ENCODE measurements at places on chromosomes 2 and 18.

GRCh38 chr18:46705521-46705920 lies 48.5 kb upstream of the LOXHD1 start:
- DNase-seq = no peak

DNA sequence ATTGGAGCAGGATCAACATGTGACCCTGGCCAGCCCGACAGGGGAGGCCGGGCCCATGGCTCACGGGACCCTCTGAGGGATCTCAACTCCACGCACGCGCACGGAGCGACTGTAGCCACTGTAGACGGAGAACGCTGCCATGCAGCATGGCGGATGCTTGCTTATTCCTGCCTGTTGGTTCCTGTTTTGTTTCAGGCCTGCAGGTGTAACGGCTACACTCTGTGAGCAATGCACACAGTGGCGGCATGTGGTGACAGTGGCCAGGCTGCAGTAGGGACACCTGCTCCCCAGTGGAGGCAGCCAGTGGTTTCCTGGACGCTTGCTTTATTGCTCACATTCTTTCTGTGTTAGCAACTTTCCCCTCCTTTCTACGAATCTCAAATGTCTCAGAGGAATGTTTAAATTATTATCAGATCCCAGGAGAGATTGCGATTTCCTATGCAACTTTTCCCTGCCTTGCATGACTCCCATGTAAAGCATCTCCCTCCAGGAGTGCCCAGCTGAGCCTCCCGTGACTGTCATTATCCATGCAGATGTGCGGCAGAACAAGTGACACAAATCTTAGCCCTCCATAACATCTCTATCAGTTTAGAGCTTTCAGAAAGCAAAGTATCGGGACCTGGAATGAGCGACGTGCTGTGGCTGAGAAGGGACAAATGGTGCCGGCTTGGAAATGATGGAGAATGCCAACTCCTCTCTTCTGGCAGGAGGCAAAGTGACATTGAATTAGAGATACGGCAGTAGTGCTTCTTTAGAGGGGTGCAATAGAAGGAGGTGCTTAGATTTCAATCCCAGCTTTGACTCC lies 209.7 kb downstream of the ASB1 start:
- DNase-seq = no peak

DNA sequence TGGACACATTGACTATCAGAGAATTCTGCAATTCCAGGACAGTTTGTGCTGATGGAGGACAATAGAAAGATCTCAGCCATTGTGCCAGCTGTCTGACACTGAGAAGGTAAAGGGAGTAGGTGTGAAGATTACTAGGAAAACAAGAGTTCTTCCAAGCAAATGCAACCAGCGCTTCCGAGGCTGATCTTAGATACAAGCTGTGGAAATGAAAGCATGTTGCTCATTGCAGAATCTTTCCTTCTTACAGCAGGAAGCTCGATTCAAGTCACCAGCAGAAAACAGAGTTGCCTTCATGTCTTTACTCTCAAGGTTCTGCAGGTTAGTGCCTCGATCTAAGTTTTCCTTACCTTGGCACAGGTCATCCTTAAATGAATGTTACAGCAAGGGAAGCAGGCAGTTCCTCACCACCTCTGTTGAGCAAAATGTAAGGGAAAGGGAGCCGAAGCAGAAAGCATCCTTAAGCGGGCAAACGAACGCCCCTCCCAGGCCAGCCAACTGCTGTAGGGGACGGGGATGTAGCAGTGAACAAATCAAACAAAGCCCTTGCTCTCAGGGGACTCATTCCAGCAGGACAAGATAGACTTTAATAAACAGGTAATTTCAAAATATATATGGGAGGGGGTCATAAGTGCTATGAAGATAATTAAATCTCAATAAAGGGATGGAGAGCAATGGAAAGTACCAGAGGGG lies 54.3 kb downstream of the MARCHF4 start:
- DNase-seq = no peak

DNA sequence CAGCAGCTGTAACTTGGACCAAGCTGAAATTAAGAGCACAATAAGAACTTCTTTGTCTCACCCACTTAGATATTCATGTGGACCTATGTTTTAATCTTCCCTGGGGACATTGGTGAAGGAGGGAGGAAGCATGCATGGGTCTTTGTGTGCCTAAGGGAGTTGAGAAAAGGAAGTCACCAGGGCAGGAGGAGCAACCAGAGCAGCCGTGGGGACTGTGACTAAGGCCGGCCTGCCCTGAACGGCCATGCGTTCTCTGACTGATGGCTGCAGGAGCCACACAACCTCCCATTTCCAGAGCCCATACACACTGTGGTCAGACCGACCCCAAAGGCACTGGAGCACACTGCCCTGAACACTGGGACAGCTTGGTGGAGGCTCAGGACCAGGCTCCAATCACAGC lies 43.7 kb upstream of the SLC35G4 start:
- no peak for DNase-seq

GRCh38 chr18:55195863-55196262 lies 236.6 kb upstream of the CCDC68 start:
- DNase-seq = no peak

DNA sequence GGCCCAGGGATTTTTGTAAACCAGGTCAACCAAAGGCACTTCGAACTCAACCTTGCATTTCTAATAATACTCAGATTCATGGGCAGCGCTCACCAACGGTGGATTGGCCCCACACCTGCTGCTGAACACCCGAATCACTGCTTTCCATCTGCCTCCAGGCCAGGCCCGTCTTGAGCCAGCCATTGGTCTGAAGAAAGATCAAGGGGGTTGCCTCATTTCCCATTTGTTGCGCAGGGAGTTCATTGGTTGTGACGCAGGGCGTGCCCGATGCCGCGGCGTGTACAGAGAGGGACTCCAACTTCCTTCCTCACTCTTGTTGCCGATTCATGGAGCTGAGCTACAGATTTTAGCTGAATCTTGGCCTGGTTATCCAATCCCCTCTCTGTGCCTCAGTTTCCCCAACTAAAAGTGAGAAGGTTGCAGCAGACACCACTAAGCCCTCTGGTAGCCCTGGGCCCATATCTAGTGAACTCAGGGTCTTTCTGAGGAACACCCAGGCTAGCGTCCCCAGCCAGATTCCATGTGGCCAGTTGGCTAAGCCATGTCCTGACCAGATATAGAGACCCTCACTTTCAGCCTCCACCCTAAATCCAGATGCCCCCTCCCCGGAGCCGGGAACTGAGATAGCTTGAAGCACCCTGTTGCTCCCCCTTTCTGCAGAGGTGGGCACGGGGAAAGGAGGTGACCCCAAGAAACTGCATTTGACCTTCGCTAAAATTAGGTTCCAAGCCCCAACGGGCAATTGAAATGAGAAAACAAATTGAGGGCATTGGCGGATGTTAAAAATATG lies 60.9 kb upstream of the HPCAL1 start:
- DNase-seq = peak; percentile 37

- DNase-seq = no peak
These were observed 84.9 kb downstream of the MAPK4 start for GRCh38 chr18:50644807-50645206.

DNA sequence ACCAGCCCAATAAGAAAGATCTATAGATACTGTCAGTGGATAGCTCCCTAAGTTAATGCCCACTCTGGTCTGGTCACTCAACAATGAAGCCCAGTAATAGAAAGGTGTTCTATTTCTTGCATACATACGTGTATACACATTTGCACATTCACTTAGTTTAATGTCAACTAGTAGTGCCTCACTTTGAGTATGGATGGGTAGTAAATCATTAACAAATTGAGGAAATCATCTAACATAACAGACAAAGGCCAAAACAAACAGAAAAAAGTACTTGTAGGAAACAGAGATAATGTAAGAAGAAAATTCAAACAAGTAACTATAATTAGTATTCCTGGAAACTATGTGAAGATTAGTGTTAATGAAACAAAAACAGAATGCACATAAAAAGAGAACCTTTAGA lies 13.3 kb upstream of the CCDC195 start:
- DNase-seq = no peak

GRCh38 chr2:241082341-241083090 lies 19.6 kb downstream of the MTERF4 start:
- no peak for DNase-seq

- no peak for DNase-seq
These were observed 31.4 kb downstream of the INO80C start for GRCh38 chr18:35466334-35466733.

DNA sequence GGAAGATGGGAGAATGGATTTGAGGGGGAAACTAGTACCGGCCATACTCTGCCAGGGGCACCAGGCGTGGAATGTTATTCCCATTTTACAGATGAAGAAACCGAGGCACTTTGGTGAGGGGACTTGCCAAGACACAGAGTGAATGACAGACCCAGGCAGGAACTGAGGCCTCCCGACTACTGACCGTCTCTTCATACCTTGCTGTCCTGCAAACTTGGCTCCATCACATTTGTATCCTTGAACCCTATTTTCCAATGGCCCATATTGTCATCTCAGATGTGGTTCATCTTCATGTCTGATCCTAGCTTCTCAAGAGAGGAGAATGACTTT lies 6.2 kb upstream of the TFCP2L1 start:
- no peak for DNase-seq

DNA sequence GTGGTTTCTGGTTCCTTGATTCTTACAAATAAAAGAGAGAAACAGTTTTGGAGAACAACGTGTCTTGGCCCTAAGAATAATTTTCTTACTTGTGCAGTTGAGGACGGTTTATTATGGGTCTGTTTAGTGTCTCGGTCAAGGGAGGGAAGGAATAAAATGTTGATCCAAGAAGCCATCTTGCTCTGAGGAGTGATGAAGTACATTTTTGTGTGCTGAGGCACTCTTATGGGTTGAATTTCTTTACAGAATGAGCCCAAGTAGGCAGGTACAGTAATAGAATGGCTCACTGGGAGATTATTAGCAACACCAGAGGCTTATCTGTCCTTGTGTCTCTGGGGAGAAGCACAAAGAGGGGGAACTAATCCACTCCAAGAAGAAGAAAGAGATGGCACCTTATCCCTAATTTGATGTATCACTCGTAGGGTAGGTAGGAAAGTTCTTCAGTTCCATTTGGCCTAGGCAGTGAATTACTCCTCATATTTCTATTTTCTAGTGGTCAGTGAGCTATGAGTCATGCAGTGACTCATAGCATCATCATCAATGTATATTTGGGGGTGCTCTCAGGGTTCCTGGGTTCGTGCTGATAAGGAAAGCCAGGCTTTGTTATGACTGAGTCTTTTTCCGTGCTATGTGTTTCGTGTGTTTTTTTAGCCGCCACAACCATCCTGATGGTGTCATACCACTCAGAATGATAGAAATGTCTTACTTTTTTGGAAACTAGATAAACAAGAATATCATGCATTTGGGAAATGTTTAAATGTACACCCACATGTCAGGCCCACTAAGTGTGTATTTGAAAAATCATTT lies 250.1 kb upstream of the CTAGE1 start:
- DNase-seq = no peak

GRCh38 chr2:113981404-113982134 lies 91.7 kb downstream of the ACTR3 start:
- DNase-seq = no peak

- DNase-seq = no peak
These were observed 14.2 kb upstream of the OXER1 start for GRCh38 chr2:42777883-42778805.

DNA sequence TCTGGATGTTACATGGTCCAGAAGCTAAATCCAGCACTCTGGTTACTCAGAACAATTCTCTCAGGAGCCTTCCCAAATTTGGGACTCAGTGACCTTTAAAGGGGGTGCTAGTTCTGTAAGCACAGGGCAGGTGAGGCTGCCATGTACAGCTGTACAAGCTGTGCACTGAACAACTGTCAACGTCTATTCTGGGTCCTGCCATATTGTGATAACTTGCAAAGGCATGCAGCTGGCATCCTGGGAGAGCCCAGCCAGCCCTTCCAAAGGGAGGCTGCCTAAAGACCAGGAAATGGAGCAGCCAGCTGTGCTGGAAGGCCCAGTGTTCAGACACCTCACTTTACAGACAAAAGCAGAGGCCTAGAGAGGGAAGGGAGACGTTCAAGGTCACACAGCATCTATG lies 204.8 kb downstream of the KLHL29 start:
- no peak for DNase-seq

DNA sequence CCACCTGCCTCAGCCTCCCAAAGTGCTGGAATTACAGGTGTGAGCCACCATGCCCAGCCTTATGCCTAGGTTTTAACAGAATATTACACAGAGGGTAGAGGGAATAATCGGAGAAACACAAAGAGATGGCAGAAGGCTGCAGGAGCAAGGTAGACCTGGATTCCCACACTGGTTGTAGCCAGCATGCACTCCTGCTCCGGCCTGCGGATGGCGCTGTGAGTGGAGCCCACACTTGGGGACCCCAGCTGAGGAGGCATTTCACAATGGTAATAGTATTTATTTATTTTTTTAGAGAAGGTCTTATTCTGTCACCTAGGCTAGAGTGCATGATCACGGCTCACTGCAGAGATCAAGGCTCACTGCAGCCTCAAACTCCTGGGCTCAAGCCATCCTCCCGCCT lies 38.8 kb upstream of the DARS1 start:
- no peak for DNase-seq

DNA sequence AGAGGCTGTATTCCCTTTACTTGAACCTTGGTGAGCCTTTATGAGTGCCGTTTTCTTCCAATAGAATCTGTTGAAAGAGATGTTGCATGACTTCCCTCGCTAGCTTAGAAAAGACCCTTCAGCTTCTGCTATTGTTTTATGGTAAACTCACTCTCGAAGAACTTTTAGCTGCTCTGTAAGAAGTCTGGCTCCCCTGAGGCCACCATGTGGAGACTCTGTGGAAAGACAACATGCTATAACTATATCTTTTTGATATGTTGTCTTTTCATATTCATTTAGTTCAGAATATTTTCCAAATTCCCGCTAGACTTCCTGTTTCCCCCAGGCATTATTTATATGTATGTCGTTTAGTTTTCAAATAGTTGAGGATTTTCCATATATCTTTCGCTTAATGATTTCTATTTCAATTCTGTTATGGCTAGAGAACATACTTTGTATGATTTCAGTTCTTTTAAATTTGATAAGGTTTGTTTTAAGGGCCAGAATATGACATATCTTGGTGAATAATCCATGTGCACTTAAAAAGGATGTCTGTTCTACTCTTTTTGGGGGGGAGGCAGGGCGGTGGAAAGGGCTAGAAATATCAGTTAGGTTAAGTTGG lies 64.1 kb downstream of the PTPN4 start:
- peak; percentile 45 for DNase-seq

DNA sequence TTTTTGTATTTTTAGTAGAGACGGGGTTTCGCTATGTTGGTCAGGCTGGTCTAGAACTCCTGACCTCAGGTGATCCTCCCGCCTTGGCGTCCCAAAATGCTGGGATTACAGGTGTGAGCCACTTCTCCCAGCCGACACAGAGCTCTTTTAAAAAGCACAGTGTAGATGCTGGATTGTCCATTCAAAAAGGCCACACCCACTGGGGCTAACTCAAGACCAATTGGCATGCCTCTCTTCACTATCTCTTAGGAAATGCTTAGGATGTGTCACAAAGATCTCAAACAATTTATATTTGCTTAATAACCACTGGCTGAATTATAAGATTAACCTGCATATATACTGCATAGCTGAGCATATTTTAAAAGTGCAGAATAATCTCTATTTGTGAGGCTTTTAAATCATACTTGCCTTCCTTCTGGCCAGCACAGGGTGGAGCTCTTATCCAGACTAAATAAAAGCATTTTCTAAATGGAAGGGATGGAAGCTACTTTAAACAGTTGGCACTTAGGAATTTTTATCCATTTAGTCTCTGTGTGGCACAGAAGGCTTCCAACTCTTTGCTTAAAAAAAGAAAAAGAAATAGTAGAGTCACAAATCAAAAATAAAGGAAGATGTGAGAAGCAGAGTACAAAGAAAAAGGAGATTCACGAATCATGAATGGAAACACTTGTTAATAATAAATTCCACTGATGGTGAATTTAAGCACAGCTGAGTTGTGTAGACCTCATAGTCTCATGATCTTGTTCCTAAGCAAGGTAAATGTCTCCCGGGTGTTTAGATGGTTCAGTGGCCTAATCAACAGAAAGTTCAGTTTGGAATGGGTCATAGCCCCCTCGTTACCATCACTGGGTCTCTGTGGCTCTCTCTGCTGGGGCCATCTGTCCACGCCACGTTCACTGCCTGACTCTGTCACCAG lies 22.4 kb downstream of the CRYGD start:
- DNase-seq = peak; percentile 30

Measured in inflammatory macrophage (primary cell).